ENCODE measurements at places on chromosomes 1 and 21.

GRCh38 chr1:1434824-1435105, 725 bp upstream of the VWA1 start:
- DNase-seq = peak; percentile 17

DNA sequence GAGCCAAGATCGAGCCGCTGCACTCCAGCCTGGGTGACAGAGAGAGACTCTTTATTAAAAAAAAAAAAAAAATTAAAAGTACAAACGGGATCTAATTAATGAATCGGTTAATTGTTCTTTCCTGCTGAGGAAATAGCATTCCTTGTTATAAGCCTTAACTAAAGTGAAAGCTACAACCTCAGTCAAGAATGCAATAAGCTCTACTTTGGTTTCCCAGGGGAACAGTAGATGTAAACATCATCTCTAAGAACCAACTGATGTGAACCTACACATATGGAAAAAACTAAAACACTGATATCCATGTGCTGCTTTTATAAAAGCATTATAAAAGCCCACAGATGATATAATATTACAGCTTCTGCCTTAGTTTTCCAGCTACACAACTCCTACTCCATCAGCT, 41.9 kb downstream of the LPGAT1 start:
- no peak for DNase-seq

DNA sequence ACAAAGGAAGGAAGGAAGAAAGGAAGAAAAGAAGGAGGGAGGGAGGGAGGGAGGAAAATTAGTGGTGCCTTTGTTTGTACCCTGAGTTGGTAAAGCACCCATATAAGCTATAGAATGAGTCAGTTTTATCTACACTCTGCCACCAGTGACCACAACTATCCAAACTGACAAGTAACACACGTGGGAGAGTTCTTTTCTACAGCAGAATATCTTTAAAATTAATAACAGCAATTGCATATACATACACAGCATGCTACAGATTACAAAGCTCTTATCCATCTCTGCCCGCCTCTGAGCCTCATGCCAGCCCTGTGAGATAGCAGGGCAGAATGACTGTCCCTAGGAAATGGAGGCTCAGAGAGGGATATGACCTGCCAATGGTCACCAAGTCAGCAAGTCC, 20.3 kb downstream of the CDCP2 start:
- DNase-seq = no peak

DNA sequence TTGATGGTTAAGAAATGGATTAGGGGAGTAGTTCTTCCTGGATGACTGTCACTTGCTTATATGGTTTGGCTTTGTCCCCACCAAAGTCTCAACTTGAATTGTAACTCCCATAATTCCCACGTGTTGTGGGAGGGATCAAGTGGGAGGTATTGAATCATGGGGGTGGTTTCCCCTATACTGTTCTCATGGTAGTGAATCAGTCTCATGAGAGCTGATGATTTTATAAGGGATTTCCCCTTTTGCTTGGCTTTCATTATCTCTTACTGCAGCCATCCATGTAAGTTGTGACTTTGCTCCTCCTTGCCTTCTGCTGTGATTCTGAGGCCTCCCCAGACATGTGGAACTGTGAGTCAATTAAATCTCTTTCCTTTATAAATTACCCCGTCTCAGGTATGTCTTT, 1621.1 kb downstream of the MRPL39 start:
- DNase-seq = no peak

GRCh38 chr1:191320062-191320461, 838.2 kb upstream of the RGS18 start:
- no peak for DNase-seq

- DNase-seq = no peak
Observed at GRCh38 chr1:235876402-235876841, 9.7 kb upstream of the LYST start.

GRCh38 chr1:219442611-219443061, 170.3 kb downstream of the ZC3H11B start:
- no peak for DNase-seq

DNA sequence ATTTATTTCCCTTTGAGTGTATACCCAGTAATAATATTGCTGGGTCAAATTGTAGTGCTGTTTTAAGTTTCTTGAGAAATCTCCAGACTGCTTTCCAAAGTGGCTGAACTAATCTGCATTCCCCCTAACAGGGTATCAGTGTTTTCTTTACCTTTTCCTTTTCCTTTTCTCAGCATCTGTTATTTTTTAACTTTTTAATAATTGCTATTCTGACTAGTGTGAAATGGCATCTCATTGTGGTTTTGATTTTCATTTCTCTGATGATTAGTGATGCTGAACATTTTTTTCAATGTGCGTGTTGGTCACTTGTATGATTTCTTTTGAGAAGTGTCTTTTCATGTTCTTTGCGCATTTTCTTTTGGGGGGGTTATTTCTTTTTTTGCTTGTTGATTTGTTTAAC, 374.9 kb upstream of the BRINP3 start:
- no peak for DNase-seq

DNA sequence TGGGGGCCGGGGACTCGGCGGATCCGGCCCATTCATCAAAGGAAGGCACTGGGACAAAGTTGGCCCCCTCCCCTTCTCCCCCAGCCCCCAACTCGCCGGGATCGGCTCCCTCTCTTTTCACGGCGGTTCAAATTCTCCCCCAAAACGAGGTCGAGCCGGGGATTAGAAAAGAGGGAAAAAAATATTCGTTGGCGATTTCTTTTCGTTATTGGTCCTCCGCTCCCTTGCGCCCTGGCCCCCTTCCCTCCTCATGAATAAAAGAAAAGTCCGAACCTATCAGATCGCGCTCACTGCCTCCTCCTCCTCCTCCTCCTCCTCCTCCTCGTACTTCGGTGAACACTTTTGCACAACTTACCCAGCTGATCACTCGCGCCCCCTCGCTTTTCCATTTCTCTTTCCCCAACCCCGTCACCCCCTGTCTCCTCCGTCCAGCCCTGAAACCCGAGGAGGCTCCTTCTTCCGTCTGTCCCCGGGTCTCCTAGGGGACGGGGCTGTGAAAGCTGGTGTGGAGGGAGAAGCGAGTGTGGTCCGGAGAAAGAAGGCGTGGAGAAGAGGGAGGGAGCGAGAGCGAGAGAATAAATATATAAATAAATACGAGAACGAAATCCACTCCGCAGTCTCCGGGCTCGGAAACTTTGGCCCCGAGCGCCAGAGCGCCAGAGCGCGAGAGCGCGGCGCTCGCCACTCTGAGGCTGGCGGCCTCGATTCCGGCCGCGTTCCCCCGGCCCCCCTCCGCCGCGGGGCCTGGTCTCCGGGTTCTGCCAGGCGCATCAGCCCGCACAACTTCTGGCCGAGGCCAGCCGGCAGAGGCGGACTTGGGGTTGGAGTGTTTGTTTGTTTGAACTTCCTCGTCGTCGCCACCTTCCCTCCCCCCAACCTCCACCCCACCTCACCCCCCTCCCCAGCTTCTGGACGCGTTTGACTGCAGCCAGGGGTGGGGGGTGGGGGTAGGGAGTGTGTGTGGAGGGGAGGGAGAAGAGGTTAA, at the start of gene PAX7:
PAX7 (plus strand) TSS at position 336 of the 985 bp plus-strand sequence. CDS start 758 bp downstream, outside the sequence.
- no peak for DNase-seq

DNA sequence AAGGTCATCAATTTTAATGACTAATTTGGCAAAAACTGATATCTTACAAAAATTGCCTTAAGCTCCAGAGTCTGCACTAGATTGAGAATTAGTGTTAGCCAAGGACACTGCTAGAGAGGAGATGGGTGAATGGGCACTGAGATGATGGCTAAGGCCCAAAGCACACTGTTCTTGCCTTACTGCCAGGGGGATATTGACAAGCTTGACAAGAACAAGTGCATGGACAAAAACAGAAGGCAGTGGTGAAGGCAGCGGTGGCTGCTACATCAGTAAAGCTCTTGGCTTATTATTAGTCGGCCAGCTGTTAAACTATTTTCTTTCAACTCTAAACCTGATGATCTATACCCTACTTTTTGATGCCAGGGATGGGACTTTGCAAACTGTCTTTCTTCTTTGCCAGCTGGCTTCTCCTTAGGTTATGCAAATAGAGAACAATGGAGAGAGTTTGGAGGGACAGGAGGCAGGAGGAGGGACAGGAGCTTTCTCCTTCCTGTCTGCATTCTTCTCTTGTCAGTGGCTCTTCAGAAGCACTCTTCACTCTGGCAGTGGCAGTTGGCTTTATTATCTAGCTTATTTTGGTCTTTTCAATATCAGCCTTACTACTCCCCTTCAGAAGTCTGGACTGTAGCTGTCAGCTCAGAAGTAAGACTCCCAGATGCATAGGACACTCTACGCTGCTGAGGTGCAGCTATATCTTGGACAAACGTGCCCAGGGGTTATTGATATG, 853.5 kb upstream of the TMPRSS15 start:
- DNase-seq = no peak

DNA sequence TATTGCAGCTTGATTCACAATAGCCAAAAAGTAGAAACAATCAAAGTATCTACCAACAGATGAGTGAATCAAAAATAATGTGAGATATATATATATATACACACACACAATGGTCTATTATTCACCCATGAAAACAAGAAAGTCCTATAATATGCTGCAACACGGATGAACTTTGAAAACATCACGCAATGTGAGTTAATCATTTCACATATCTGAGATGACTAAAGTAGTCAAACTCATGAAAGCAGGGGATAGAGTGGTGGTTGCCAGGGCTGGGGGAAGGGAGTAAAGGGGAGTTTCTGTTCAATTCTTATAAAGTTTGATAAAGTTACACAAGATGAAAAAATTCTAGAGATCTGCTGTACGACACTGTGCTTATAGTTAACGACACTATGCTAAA, 1234.8 kb downstream of the MRPL39 start:
- DNase-seq = no peak

GRCh38 chr1:180522213-180522515, 19.8 kb upstream of the ACBD6 start:
- DNase-seq = no peak

DNA sequence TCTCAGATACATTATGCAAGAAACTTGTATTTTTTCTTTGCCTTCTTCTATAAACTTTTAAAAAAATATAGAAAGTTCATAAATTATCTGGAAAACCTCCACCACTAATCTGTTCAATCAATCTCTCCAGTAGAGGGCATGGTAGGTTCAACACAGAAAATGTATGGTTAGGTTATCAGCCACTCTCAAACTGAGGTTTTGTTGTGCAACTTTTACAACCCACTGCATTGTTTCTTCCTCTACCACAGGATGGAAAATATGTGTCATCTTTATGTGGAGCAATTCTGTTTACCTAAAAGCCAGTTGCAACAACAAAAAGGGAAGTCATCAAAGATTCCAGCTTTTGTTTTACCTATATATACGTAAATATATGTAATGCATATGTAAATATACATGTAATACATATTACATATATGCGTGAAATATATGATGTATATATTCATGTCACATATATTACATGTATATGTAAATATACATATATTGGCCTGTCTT, 3.0 kb upstream of the RGS2 start:
- DNase-seq = peak; percentile 16

DNA sequence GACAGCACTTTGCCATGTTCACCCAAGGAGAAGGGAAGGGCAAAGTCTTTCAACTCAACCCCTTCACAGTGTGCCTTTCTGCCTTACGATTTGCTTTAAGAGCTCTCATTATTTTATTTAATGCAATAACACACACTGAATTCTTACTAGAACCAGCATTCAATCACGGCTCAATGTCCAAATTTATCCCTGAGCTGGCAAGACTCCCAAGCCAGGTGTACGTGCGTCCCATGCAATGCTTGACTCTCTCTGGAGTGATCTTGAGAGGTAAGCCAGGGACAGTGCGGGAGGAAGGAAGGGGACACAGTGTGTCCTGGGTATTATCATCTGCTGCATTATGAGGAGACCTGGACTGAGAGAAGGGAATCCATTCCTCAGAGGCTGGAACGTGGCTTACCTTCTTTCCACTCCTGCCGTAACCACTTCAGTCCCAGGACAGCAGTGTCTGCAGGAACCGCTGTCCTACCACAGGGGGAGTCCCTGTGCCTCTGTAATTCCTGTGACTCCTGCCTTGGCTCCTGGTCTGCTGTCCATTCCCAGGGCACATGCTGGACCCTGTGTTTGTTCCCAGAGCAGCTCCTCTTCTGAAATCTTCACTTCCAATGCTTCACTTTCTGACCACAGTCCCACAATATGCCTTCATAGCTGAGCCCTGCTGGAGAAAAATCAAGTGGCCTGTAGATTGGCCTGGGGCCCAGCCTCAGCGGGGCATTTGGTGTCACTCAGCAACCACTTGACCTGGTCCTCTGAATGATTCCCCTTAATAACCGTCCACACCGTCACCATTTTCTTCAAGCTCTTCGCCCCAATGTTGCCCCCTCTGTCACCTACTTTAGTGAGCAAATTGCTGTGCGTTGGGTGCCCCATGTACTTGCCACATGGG, 28.6 kb upstream of the STUM start:
- no peak for DNase-seq

DNA sequence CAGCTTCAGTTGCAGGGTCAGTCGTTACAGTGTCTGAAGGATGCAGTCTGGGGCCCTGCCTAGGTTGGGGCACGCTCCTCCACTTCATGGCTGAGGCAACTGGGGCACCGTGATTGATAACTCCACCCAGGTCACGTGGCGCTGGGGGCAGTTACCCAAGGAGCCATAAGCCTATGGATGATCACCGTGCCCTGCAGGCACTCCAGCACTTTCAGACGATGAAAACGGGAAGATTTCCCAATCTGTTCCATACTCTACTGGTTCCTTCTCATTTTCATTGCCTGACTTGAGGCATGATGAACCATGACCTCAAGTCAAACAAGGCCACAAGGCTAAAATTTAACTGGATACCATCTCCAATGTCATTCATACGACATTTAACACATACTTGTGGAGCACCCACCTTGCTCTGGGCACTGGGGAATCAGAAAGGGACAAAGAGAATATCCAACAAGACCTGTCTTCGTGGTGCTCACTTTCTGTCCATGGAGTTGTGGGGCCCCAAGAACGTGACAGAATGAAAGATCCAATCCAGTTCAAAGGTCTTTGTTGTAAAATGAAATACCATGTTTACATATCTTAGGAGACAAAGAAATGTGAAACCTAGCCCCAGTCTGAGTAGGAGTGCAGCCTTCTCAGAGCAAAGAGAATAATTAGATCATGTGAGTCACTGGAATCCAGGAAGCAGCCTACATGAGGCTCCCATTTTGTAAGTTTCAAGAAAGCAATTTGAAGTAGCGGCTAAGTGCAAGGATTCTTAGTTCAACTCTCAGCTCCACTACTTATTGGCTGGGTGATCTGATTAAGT, 39.4 kb upstream of the SPOCD1 start:
- no peak for DNase-seq

- no peak for DNase-seq
Observed at GRCh38 chr1:52348704-52349300, 17.2 kb downstream of the CC2D1B start.

- DNase-seq = no peak
Observed at GRCh38 chr1:201280884-201281283, 2.4 kb upstream of the PKP1 start.

DNA sequence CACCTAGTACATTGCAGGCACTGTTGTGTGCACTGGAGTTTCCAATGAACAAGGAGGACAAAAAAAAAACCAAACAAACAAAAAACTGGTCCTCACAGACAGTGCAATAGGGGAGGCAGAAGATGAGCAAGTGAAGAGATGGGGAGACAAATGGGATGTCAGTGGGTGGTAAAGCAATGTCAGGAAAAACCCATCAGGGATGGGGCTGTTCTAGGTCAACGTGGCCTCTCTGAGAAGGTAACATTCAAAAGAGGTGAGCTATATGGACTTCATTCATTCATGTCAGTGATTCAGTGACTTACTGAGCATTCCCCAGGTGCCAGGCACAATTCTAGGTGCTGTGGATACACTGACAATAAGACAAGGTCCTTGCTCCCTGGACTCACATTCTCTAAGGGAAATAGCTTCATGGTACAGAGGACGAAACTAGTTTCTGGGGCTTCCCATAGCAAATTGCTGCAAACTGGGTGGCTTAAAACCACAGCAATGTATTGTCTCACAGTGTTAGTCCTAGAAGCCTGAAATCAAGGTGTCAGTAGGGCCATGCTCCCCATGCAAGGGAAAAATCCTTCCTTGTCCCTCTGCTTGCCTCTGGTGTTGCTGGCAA, 140.5 kb upstream of the KLHDC7A start:
- no peak for DNase-seq

All from GM19239 (cell line).